ENCODE measurements at places on chromosomes 3 and 15.

GRCh38 chr3:98528474-98529346, 3.1 kb upstream of the GPR15 start:
- no peak for DNase-seq

DNA sequence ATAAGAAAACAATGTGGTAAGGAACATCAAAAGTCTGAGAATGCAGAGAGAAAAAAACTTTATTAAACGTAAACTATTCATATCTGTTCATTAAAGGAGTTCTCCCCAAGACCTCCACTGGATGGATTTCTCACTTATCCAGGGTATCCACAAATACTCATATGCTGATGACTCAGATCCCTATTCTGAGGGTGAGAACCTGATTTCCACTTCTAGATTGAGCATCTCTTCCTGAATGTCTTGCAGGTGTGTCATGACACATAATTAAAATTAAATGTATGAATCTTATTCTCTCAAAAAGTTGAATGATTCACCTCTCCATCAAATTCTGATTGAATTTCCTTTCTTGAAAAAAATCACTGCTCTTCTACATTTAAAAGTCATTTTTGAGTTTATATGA, 199.9 kb downstream of the MFSD1 start:
- no peak for DNase-seq

DNA sequence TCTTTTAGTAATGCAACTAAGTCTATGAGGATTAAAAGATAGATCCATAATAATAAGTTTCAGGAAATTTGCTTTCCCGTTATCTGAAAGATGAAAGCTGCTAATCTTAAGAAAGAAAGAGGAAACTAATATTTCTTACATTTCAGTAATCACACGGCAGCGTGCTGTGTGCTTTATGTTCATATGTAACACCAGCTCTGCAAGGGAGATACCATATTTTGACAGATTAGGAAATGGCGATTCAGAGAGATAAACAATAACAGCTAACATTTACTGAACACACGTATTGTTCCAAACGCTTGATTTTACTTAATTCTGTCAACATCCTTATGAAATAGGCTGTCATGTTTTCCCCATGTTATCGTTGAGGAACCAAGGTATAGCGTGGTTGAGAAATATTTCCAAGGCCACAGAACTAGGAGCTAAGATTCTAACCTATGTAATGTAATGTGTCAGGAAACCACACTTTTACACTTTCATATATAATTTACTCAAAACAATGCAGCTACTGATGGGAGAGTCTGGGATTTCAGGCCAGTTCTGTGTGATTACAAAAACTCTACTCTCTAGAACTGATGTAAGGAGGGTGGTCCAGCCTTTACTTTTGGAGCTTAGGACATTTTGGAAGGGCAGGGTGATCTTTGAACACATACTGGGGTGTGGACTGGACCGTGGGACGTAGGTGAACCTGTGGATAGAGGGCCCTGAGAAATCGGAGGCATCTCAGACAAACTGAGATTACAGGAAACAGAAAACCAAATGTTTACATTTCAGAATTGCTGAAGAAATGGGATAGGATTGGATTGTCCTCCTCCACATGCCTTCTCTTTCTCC, 100.6 kb downstream of the IL1RAP start:
- DNase-seq: no peak

- DNase-seq: peak; percentile 7
Observed at GRCh38 chr15:89997079-89997478, 4.0 kb upstream of the ZNF710 start.

GRCh38 chr3:73773233-73773632, 148.5 kb upstream of the PDZRN3 start:
- DNase-seq: no peak

- DNase-seq: no peak
Observed at GRCh38 chr3:174159604-174160003, 699.5 kb upstream of the NAALADL2 start.

GRCh38 chr15:100680726-100681125, 78.3 kb downstream of the ASB7 start:
- no peak for DNase-seq

GRCh38 chr15:27382361-27383025, 411.5 kb downstream of the GABRG3 start:
- DNase-seq: no peak

GRCh38 chr3:72690629-72691028, 157.6 kb downstream of the SHQ1 start:
- no peak for DNase-seq

- DNase-seq: no peak
Observed at GRCh38 chr15:95701410-95701809, 629.1 kb upstream of the NR2F2 start.

- no peak for DNase-seq
Observed at GRCh38 chr3:51921081-51921578, 18.0 kb upstream of the IQCF1 start.

- no peak for DNase-seq
Observed at GRCh38 chr3:184791171-184791570, 20.8 kb upstream of the VPS8 start.

DNA sequence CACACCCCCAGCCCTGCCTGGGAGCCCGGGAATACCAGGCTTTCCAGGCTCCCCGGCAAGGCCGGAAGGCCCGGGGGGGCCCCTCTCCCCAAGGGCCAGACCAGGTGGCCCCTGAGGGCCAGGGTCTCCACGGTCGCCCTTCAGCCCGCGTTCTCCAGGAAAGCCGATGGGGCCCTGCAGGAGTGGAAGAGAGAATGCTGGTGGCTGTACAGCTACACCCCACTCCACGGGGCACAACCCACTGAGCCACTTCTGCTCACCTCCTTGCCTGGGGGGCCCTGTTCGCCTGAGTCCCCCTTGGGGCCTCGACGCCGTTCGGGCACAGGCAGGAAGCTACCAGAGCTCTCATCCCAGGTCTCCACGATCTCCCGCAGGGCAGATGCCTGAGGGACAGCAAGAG, 11.8 kb upstream of the UCN2 start:
- no peak for DNase-seq

DNA sequence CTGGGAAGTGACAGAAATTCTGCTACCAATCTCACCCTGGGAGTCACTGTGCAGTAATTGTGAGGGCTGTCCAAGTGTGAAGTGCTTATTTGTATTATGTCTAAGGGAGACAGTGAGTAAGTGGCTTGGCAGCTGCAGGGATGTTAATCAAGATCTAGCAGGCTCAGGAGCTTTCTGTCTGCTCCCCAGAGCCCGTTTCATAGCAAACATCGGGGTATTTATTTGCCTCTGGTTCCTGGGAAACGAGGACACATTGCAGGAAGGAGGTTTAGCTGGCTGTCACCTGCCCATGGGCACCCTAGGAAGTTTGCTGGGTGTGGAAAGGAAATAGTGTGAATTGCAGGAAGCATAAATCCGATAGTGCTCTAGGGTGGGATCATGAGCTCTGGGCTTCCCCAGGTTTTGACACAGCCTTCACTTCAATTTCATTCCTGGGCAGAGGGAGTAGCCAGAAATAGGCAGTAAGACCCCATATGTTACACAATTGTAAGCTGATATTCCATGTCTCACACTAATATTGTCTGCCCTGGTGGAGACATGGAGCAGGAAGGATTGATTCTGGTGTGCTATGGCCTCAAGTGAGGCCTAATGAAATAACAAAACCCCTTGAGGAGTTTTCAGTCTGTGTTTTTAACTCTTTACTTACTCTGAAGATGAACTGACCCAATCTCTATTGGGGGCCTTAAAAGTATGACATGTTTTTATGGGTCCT, 74.1 kb upstream of the MITF start:
- no peak for DNase-seq

DNA sequence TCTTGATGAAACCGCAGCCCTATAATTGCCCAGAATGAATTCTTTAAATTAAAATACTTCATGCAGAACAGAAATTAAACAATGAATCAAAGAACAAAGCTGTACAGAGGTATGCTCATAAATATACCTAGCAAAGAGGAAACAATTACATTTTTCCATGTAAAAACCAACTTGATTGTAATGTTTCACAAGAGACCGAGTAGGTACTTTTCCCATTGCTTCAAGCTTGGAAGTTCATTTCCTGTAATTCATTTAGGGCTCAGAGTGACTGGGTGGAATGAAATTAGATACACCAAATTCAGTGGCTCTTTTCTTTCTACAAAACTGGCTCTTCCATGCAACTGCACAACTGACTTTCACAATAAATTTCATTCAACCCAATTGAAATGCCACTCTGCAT, 51.4 kb downstream of the FHIT start:
- DNase-seq: no peak

GRCh38 chr3:197889204-197889930, 60.6 kb upstream of the RPL35A start:
- no peak for DNase-seq

DNA sequence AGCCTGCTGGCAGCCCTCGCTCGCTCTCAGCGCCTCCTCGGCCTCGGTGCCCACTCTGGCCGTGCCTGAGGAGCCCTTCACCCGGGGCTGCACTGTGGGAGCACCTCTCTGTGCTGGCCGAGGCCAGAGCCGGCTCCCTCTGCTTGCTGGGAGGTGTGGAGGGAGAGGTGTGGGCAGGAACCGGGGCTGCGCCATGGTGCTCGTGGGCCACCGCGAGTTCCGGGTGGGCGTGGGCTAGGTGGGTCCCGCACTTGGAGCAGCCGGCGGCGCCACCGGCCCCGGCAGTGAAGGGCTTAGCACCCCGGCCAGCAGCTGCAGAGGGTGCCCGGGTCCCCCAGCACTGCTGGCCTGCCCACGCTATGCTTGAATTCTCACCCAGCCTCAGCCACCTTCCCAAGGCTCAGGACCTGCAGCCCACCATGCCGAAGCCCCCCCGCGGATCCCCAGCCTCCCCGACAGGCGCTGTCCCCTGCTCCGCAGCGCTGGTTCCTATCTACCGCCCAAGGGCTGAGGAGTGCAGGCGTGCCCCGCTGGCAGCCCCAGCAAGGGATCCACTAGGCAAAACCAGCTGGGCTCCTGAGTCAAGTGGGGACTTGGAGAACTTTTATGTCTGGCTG, 863.3 kb downstream of the IGSF11 start:
- DNase-seq: peak; percentile 52

GRCh38 chr3:136078421-136079364, 113.2 kb downstream of the PPP2R3A start:
- DNase-seq: no peak

DNA sequence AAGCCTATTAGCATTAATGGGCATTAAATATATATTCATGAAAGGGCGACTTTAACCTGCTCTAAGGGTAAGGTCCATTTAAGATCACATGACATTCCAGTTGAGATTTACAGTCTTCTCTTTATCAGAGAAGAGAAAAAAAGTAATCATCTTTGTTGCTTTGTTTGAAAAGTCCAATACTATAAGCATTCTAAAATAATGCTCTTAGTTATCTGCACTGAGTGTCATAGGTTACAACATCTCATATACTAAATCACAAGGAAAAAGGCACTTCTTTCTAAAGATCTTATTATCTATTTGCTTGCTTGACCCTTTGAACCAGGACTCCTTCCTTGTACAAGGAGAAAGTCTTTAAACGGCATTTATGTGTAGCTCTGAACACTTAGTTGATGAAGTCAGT, 1.4 kb downstream of the TMEM207 start:
- no peak for DNase-seq

GRCh38 chr15:66123799-66124198, 129.8 kb downstream of the MEGF11 start:
- DNase-seq: no peak

GRCh38 chr3:119912220-119912619, 130.3 kb downstream of the NR1I2 start:
- DNase-seq: no peak

- no peak for DNase-seq
Observed at GRCh38 chr15:49462232-49462844, 39.3 kb downstream of the FGF7 start.

GRCh38 chr3:117427081-117427480, 717.5 kb downstream of the TUSC7 start:
- DNase-seq: no peak

GRCh38 chr3:98453827-98454226, 9.2 kb upstream of the OR5K1 start:
- DNase-seq: no peak

DNA sequence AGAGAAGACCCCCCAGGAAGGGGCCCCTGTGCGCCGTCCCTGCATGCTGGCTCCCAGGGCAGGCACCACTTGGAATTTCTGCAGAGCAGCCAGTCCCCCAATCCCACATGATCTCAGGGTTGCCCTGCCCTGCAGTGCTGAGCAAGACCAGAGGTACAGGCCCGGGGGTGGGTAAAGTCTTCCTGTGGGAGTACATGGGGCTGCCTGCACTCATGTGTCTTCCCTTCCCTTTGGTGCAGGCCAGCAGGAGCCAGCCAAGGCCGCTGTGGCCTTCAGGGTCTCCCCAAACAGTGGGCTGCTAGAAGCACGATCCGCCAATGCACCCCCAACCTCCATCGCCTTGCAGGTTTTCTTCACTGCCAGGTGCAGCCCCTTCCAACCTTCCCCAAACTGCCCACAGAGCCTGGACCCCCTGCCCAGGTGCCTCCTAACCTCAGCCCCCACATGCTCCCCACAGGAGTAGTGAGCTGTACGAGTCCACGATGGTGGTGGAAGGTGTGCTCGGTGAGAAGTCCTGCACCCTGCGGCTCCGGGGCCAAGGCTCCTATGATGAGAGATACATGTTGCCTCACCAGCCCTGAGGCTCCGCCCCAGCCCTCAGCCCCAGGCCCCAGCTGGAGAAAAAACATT, 15.0 kb downstream of the ACAA1 start:
- peak; percentile 40 for DNase-seq

Data from sigmoid colon (tissue), 7 donors.